Activated CD4-positive, alpha-beta T cell treated with anti-CD3 and anti-CD28 coated beads, Interleukin-10, Interleukin-2, amounts not matched to agents 100 ng/mL and 50 ng/mL, durations not matched to agents 16 hours and 8 hours (primary cell): ENCODE measurements at places on chromosomes 6 and 20.

DNA sequence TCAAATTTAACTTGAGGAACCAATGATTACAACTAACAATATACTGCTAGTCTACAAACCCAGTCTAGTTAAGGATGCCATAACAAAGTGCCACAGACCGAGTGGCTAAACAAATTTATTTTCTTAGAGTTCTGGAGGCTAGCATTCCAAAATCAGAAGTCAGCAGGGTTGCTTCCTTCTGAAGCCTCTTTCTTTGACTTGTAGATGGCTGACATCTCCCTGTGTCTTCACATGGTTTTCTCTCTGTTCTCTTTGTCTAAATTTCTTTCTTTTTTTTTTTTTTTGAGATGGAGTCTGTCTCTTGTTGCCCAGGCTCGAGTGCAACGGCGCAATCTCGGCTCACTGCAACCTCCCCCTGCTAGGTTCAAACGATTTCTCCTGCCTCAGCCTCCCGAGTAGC, 56.1 kb downstream of the NCOA3 start:
- no peak for DNase-seq

GRCh38 chr6:114762145-114762544, 419.3 kb upstream of the HS3ST5 start:
- no peak for DNase-seq

DNA sequence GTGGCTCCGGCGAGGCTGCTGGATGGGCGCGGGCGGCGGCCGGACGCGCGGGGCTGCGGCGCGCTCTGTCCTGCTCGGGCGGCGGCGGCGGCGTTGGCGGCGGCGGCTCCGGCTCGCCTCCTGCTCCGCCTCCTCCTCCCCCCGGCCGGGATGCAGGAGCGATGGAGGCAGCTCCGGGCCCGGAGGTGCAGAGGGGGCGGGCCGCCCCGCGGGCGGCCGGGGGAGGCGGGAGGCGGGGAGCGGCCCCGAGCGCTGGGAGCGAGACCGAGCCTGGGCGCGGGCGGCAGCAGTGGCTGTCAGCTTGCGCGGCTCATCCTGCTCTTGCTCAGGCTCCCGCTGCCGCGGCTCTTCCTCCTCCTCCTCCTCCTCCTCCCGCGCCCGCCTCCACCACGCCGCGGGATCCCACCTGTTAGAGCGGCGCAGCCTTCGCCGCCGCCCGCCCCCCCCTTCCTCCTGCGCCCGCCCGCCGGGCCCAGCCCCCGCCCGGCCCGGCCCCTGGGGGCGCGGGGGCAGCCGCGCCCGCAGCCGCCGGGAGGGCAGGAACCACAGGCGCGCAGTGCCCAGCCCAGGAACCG, at the start of gene NOL4L:
Gene NOL4L (minus strand): TSS at position 323 of the 575 bp plus-strand sequence. CDS start 443 bp downstream, outside the sequence.
- DNase-seq, result peak; percentile 30

GRCh38 chr6:23532227-23532626, 593.8 kb upstream of the NRSN1 start:
- DNase-seq, result no peak

- DNase-seq, result no peak
These were observed 132.2 kb upstream of the RREB1 start for GRCh38 chr6:6975459-6976111.

DNA sequence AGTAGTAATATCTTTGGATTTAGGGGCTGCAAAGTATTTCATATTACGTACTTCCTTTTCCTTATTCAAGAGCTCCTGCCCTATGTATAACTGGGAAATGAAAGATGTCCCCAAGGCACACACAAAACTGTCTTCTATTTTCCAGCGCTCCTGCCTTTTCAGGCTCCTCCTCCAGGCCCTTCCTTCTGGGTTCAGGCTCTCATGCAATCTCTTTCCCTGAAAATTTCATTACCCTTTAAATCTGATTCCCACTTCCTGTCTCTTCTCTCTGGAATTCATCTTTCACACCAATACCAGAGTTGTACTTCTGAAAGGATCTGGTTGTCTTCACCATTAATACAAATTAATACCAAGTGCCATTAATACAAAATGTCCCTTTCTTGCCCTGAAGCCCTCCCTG, 181.6 kb downstream of the UTRN start:
- no peak for DNase-seq

DNA sequence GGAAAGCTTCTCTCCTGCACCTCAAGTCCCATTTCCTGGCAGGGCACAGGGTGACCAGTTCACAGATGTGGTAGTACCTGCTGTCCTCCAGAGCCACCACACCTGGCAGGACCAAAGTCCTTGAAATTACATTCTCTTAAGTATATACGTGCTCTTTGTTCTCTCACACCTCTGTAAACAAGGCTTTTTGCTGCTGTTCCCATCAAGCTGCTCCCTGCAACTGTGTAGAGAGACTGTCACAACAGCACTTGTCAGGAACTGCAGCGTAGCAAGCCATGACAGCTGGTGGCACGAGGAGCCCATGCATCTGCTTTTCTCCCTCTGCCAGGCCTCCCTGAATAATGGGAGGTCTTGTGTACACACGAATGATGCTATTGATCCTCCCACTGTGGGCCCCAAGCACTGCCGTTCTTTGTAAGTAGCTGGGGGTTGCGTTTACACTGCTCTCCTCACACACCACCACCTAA, 431.8 kb downstream of the CD83 start:
- DNase-seq, result no peak
